ENCODE measurements at places on chromosomes 1 and 21.

GRCh38 chr1:96387785-96388184 is 333.8 kb upstream of the PTBP2 start:
- no peak for DNase-seq

DNA sequence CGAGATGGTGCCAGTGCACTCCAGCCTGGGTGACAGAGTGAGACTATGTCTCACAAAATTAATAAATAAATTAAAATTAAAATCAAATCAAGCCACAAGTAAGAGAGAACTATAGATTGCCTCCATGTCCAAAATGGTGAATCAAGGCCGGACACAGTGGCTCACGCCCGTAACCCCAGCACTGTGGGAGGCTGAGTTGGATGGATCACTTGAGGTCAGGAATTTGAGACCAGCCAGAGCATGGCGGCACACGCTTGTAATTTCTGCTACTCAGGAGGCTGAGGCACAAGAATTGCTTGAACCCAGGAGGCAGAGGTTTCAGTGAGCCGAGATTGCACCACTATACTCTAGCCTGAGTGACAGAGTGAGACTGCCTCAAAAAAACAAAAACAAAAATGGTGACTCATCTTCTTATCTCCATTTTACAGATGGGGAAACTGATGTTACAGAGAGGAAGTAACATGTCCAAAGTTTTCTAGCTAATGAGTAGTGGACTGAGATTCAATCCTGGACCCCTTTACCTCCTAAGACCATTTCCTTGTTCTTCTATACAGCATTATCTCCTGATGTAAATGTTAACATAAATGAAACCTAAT is 99.0 kb upstream of the HNRNPU start:
- DNase-seq: no peak

DNA sequence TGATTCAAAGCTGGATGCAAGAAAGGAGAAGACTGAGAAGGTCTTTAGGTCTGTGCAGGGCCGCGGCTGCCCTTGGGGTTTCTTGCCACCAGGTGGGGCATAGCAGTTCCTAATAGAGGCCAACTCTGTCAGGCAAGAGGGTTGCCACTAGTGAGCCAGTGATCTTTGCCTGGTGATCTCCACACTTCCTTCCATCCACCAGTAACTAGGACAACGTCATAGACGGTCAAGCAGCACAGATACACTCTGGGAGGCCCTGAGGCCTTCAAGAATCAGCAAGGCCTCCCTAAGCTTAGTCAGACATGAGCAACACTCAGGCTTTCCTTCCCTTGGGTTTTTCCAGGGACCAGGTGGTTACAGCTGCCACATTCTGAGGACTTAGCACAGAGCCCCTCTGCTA is 32.9 kb upstream of the ATP2B4 start:
- DNase-seq: peak; percentile 34

DNA sequence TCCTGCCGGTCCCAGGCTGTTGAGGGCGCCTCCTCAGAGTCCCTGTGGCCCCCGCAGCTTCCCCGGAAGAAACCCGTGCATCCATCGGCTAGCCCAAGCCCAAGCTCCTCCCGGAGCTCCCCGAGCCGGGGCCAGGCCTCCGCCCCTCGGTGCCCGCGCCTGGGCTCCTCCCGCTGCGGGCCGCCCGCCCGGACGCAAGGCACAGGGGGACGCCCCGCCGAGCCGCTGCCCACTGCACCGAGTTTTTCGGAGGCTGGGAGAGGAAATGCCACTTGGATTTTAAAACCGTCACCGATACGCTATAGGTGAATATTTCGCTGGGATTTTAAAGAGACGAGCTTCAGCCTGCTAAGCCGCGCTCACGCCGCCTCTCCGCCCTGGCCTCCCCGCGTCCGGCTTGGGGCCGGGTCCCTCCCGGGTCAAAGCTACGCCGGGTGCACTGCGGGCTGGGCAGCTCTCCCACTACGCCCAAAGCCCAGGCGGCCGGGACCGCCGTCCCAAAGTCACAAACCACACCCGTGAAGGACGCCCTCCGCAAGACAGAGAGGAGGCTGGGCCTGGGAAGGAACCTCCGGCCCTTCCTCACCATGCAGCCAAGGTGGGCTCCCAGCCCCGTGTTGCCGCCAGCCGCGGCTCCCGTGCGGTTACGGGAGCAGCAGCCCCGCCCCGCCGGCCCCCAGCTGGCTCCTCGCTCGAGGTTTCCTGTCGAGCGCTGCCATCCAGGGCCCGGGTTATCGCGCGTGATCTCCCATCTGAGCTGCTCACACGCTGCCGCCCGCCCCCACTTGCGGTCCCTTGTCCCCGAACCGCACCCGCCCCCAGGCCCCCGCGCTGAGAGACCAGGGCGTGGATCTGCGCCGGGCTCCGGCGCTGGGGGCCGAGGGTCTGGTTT is 63.2 kb downstream of the CD247 start:
- peak; percentile 66 for DNase-seq

- no peak for DNase-seq
Observed at GRCh38 chr1:246159279-246160227, 347.5 kb downstream of the SMYD3 start.

All from stimulated activated CD4-positive, alpha-beta T cell treated with anti-CD3 and anti-CD28 coated beads, Interleukin-4, amount 100 ng/mL, for 48 hours (primary cell).